Hematopoietic multipotent progenitor cell treated with erythropoietin and hydrocortisone succinate and interleukin-3 and kit ligand, for 8 days (in vitro differentiated cells): ENCODE measurements at places on chromosomes 3 and 15.

- no peak for DNase-seq
Observed at GRCh38 chr3:169150920-169151319, 512.6 kb downstream of the MECOM start.

- DNase-seq: no peak
Observed at GRCh38 chr3:32646761-32647160, 38.2 kb upstream of the CNOT10 start.

DNA sequence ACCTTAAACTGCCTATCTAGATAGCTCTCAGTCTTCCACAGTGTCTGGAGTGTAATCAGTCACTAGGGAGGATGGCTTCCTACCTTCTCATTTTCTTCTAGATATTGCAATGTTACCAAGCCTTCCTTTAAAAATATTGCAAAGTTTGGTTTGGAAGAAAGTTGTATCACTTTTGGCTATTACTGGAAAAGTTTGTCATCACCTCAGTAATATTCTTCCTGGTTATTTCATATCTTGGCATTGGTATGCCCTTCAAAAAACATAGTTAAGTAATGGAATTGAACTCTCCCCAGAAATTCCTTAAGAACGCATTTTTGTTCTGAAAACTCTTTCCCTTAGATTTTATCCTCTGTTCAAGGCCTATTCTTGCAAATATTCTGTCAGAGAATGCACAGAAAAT lies 179.3 kb upstream of the MME start:
- DNase-seq: no peak

GRCh38 chr3:37862219-37862902 lies 681 bp downstream of the CTDSPL start:
- DNase-seq: peak; percentile 36

GRCh38 chr3:16881896-16882630 lies 2.7 kb upstream of the PLCL2 start:
- DNase-seq: no peak

GRCh38 chr3:193270451-193270850 lies 29.4 kb downstream of the PLAAT1 start:
- DNase-seq: no peak

- DNase-seq: no peak
Observed at GRCh38 chr3:5295191-5295690, 107.7 kb downstream of the EDEM1 start.
